GOT3 (cell line): ENCODE measurements at places on chromosomes 5 and 9.

- no peak for DNase-seq
Observed at GRCh38 chr9:75086541-75087288, 1.2 kb downstream of the NMRK1 start.

DNA sequence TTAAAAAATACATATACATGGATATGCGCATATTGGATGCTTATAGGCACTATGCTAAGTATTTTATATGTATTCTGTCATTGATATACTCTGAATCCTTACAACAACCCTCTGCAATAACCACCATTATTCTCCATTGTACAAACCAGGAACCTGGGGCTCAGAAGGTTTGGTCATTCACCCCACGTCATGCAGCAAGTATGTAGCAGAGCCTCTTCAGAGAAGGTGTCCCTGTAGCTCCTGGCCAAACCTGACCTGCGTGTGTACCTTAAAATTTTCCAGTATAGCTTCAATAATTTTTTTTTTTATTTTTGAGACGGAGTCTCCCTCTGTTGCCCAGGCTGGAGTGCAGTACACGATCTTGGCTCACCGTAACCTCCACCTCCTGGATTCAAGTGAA is 51.9 kb downstream of the MFAP3 start:
- no peak for DNase-seq

DNA sequence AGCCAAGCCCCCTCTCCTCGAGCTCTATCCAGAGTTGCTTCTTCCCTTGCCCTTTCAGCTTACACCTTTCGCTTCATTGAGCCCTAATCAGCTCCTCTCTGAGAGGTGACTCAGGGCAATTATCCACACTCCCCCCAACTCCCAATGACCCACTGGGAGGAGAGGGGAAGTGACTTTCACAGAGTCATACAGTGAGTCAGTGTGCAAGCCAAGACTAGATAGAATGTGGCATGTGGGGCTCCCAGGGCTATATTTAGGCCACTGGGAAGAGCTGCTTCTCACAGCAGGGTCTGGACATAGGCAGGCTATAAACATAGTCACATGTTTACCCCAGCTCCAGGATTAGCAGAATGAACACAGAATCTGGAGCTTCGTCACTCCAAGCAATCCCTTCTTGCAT is 57.4 kb downstream of the NRG2 start:
- DNase-seq: peak; percentile 42

GRCh38 chr5:72618708-72619107 is 111.5 kb upstream of the ZNF366 start:
- DNase-seq: no peak

DNA sequence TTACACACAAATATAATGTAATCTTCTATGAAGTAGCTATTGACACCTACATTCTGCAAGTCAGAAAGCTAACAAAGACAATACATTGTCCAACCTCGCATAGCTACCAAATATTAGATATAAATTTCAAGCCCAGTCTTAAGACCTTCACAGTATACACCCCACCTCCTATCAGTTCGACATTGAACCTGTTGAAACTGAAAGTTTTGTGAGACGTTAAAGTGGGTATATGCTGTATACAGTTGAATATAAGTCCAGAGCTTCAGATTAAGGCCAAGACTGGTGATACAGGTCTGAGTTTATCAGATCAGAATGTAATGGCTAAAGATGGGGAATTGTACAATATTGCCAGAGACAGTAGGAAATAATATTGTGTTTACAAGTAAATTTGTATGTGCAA is 489.3 kb upstream of the RORB start:
- DNase-seq: no peak

DNA sequence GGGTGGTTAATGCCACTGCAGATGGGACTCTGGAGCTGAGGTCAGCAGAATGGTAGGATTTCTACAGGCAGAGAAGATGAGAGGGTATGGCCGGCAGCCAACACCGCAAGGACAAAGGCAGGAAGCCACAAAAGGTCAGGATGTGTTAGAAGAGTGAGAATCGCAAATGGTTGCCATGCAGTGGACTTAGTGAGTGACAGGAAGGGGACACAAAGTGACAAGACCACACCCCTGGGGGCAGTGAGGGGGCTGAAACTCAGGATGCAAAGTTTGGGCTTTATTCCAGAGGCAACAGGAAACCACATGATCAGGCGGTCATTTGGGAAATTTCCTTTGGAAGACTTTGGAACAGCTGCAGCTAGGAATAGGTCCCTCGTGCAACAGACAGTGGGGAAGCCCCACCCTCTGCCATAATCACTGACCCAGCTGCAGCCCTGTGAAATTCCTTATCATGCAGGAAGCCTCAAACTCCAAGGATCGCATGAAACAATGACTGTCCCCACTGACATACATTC is 14.2 kb upstream of the CCDC180 start:
- DNase-seq: no peak

GRCh38 chr9:134891053-134891452 is 10.4 kb downstream of the FCN2 start:
- DNase-seq: no peak

- DNase-seq: no peak
Observed at GRCh38 chr9:109369285-109369684, 48.4 kb upstream of the EPB41L4B start.

- DNase-seq: no peak
Observed at GRCh38 chr9:91549177-91549576, 125.5 kb upstream of the NFIL3 start.

- DNase-seq: no peak
Observed at GRCh38 chr5:115892021-115892420, 50.3 kb downstream of the AP3S1 start.

DNA sequence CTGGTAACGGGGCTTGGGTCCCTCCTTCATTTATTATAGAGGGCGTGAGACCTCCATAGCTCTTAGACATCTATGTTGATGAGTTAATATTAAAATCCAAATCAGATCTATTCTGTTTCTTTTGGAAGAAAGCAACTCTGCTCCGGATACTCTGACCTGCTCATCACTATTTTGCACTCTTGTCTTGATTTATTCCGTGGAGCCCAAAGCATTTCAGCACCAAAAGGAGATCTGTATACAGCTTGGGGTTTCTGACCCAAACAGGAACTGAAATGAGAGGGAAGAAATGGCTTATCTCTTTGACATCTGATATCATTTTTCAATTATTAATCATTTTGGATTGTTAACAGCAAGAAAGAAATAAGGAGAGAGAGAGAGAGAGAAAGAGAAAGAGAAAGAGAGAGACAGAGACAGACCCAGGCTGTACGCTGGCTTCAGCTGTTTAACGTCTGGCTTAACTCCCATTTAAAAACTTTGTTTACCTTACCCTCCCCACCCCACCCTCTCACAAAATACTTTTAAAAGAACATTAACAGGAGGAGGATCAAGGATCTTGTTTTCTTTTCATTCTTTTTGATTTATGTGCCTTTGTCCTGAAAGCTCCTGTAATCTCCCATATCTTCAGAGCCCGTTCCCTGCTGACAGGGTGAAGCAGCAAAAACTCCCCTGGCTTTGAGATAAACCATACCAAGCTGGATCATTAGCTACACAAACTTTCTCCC is 231.4 kb upstream of the TUT7 start:
- DNase-seq: no peak

DNA sequence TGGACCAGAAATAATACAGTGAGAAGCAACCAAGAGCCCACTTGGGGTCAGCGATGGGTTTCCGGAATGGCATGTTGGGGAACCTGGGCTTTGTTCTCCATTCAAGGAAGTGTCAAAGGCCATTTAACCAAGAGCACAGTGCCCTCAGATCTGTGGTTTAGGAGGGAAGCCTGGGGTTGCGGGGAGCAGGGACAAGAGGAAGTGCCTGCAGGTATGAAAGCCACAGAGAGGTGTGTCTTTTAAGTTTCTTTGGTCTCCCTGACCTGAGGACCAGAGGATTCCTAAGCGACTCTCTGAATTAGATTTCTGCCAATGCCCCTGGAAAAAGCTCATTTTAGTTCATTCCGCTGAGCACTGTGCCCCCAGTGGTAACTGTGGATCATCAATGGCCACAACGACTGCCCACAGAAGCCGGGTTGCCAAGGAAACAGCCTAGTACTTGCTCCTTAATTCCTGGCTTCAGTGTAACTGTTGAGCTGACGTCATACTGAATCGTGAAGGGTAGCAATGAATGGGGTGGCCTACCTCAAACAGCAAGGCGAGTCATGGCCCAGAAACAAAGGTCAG is 107.3 kb upstream of the SPIN1 start:
- no peak for DNase-seq

GRCh38 chr9:98226516-98226915 is 28.9 kb downstream of the TBC1D2 start:
- no peak for DNase-seq

DNA sequence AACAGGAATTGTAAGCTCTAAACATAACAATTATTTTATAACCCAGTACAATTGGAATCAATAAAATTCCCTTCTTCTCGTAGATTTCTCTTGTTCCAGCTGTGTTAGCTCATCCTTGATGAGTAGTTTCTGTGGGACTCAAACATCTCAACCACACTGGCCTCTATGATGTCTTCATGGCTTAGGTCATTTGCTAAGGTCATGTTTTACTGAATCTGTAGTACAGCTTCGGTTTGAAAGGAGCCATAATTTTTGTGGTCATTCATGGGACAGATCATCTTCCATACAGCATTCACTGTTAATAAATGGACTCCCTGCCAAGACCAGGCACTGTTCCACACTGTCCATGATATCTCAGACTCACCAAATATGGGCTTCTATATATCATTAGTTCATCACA is 369.0 kb upstream of the RFX3 start:
- DNase-seq: no peak

DNA sequence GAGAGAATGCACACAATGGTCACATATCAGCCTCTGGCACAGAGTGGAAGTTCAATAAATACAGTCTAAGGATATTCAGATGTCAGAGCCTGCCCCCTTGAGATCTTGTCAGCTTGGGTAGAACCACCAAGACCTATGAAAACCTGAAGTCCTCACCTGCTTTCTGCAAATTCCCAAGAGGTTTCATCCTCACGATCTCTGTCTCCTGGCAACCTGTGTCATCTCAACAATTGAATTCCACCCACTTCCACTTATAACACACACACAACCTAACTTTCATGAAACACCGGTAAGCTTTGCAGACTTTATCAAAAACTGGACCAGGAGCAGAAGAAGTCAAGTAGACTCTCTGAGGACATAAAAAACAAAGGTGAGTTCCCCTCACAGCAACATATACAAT is 151.6 kb upstream of the SLC30A5 start:
- no peak for DNase-seq

DNA sequence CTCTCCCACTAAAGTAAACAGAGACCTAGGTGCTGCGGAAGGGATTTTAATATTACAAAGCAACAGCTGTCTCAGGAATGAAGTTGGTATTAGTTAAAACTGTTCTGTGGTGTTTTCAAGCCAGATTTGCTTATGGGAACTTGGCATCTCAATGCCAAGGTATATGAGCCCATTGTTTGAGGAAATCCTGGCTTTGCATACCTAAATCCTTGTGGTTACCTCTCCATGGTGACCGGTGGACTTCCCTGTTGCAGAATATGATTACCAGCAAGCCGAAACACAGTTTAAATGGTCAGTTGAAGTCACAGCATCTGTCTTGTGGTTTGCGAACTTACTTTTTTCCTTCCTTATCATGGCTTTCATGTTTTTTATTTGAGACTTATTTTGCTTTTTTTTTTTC is 62.3 kb upstream of the TXNDC8 start:
- no peak for DNase-seq

- no peak for DNase-seq
Observed at GRCh38 chr5:37615184-37615583, 224.7 kb downstream of the GDNF start.

GRCh38 chr9:37053684-37054362 is 19.8 kb upstream of the PAX5 start:
- DNase-seq: no peak

DNA sequence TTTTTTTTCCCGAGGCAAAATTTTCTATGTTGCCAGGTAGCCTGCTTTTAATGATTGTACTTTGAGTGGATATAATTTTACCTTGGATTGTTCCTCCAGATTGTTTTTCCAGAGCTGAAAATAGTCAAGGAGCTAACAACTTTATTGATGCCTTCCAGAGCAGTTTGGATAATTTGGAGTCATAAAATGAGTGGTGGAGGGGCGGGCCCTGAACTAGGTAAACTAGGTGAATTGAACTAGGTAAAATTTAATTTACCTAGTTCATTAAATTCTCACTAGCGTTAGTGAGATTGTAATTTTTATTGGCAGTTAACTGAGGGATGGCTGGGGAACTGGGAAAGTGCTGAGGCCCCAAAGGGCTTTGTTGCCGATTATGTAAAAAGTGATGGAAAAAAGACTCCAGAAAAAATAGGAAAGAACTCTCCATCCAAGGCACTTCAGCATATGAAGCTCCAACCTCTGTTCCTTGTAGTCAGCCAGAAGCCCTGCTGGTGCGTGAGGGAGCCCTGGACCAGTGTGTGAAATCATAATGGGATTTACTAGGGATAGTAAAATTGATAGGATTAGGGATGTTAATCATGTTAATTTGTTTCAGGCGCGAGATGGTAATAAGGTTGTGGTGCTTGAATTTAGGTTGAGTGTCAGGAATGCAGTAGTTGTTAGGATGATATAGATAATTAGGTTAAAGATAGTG is 1.7 kb downstream of the DNAJC25 start:
- no peak for DNase-seq
